NCI-H1105 (cell line): ENCODE measurements at places on chromosomes 12 and 14.

DNA sequence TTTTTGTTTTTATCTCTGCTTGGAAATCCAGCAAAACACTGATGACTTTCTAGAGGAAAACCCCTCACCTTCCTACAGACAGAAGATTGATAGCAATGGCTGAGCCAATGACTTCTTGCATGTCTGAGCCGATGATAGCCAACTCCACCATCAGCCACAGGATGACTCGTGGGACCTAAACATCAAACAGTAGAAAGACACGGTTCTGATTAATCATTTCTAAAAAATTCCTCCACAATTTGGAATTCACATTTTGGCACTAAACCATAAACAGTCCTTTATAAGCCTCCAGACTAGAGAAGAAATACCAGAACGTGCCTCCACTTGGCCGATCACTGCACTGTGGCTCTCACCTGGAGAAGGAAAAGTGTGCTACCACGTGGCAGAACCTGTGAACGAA, 25.9 kb downstream of the SLC11A2 start:
- DNase-seq: no peak

DNA sequence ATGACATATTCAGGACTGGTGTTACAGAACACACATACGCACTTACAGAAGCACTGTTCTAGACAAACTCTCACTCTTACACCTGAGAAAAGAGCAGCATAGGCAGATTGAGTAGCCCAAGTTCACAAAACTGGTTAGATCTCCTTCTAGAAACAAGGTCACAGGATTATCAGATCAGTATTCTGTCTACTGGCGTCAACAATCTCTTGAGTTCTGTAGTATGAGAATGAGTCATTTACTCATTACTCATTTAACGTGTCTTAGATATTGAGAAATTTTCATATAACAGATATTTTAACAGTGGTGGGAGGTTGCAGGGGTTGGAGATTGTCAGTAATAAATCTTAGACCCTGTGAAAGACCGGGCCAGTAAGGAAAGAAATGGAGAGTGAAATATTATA, 2.8 kb upstream of the TSPAN8 start:
- no peak for DNase-seq

DNA sequence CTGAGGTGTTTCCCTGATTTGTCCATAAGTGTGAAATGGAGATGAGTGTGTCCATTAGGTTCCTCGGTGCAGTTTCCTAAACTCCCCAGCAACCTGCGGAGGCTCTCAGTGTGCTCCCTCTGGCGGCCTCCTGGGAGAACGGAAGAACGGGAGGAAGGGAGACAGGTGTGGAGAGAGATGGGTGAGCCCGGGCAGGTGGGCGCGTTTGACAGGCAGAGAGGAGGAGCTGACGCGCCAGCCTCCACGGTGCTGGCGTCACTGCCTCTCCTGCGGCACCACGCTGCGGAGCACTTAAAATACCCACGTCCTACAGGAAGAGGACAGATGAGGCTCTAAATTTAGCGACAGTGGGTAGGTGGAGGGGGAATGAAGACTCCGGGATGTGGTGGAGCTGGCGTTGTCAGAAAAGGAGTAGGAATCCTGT, 26.8 kb upstream of the PEX5 start:
- DNase-seq: peak; percentile 93

GRCh38 chr14:34322940-34323418, 139.1 kb downstream of the SPTSSA start:
- DNase-seq: peak; percentile 56

GRCh38 chr12:113136990-113137511, 1.5 kb upstream of the RASAL1 start:
- no peak for DNase-seq

GRCh38 chr12:109760930-109761921, 47.6 kb downstream of the FAM222A start:
- DNase-seq: no peak

DNA sequence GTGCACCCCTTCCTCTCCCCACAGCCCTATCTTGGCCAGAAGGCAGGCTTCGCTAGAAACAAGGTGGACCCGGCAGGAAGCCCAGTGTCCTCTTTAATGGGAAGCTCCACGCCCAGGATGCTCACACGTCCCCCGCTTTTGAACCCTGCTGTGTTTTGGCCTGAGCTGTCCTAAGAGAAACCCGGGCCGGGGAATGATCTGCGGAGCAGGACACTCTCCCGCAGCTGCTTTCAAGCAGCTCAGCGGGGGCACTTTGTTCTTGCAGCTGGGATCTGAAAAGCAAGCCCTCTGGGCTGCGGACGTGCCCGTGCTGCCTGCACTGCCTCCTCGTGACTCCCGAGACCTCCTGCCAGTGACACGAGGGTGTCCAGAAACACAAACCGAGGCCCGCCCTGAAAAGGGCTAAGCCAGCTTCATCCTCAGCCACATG, 30.0 kb downstream of the SCARB1 start:
- DNase-seq: no peak

DNA sequence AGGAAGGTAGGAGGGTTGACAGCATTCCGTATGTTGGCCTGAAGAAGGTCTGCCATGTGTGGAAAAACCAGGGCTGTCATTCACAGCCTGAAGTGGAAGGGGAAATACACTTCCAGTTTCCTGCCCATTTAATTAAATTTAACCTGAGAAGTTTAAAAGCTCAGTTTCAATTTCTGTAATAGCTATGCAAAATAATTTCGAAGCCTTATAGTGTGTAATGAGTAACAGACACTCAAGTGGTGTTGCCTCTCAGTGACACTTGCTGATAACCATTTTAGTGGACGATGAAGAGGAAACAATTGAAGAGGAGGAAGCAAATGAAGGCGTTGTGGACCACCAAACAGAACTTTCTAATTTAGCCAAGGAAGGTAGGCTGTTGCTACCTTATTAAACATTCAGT, 44.8 kb downstream of the EP400 start:
- DNase-seq: no peak

DNA sequence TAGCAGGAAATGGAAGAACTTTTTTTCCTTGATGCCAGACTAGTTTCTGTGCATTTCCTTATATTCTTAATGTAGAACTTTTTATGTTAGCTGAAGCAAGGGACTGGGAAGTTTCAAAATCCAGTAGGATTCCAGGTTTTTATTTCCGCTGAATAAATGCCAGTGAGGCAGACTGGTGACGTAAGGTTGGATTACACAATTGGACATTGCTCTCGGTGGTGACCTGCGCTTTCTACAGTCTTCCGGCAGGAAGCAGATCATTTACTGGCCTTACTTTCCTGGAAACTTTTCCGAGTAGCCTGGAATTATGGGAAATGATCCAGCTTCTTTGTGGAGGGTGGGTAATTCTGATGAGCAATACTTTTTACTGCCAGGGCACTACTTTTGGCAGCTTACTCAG, 3.6 kb downstream of the IFT43 start:
- DNase-seq: no peak

- no peak for DNase-seq
Observed at GRCh38 chr12:43964033-43964432, 128.2 kb downstream of the TMEM117 start.
